ENCODE measurements at places on chromosomes 1 and 21.

- no peak for DNase-seq
Observed at GRCh38 chr1:201769072-201769471, 59.9 kb upstream of the IPO9 start.

- DNase-seq, result no peak
Observed at GRCh38 chr1:47323599-47324031, 9.7 kb upstream of the STIL start.

DNA sequence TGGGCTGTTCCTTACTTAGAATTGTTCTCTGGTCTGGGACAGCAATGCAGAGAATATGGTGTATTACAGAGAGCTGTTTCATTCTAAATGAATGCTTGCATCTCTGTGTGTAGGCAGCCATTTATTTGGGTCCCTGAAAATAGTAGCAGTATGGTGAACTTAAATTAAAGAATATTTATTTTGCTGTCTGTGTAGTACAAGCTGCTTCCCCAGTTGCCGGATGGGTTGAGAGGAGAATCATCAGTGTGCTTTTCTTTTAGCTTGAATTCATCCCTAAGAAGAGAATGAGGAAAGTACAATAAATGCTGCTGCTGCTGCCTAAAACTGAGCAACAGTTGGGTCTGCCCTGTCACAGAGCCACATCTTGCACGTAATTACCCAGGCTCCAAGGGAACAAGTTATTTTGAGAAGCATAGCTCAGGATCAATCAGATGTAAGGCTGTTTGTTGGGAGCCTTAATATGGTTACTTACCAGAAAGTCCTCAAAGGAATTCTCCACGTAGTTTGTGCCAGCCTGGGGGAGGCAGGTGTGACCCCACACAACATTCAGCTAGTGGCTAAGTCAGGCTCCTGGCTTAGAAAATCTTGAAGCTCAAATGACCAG, 16.6 kb downstream of the ACTN2 start:
- DNase-seq, result no peak

DNA sequence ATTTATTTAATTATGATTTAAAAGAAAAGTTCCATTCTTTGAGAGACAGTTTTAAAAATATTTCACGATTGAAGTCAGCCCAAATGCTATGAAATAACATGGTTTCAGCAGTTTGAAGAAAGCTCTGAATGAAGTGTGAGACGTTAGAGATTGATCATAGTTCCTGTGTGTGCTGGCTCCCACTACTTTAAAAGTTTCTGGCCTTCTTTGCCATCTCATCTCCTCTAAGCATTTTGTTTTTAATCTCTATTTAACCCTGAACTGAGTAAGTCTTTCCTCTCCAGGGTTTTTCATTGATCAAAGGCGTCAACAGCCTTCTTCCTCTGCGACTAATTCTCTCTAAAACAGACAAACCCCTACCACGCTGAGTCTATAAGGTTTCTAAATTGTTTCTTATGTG, 225.3 kb upstream of the B3GALT2 start:
- DNase-seq, result no peak

DNA sequence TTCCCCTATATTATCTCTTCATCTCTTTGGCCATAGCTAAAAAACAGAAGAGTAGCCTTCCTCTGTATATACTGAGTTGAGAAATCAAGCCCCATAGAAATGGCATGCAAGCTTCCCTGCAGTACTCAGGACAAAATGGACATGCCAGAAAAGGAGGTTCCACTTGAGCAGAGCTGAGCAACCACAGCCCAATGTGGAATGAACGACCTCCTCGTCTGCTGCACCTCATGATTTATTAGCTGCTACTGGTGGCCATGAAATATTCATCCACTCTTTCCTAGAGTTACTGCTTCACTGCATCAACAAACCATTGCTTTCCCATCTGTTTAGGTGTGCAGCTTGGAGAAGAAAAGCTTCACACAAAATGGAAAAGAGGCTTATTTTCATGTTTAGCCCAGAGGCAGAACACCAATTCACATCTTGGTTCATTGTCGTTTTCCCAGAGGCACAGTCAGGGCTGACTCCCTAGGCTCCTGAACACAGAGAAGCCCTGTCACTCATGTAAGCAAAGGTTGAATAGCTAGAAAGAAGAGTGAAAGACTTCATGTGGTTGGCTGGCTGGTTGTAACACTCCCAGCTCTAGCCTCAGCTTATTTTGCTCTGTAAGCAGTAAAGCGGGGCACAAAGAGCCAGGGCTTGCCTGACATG, 148.0 kb downstream of the TSEN15 start:
- DNase-seq, result no peak

DNA sequence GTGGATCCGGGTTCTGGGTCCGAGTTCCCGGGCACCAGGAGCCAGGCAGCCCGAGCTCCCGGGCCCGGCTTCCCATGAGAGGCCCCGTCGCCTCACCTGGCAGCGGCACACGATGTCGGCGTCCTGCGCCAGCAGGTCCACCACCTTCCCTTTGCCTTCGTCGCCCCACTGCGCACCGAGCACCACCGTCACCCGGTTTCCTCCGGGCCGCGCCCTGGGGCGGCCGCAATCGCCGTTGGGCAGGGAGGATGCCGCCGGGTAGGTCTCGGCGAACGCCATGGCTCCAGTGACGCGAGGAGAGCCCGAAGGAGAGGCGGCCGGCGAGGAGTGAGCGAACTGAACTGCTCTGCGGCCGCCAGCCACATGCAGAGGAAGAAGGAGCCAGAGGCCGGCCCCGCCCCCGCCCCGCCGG, at the start of gene ADSS2:
TSS of gene ADSS2 (minus strand) at position 371 of the 412 bp plus-strand sequence. CDS start at position 279, 92 bp downstream.
- DNase-seq, result no peak

DNA sequence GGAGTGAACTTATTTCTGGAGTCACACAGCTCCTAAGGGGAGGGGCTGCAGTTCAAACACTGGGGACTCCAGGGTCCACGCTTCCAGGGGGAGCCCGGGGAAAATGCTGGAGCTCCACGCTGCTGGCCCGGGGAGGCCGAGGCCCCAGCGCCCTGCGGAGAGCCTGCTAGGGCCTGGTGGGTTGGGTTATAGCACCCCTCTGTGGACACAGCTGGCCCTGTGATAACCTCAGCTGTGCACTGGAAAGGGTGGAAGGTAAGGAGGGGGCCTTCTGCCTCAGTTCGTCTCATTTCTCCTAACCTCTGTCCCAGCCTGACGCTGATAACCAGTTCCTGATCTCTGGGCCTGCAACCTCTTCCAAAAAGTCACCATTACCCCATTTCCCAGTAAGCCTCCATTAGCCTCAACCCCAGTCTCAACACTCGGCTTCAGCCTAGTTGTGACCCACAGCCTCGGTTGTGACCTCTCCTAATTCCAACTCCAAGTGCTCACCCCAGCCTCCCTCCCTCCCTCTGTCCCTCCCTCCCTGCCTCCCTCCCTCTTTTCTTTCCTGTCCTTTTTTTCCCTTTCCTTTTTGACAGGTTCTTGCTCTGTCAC, 7.1 kb downstream of the NBL1 start:
- no peak for DNase-seq

- DNase-seq, result peak; percentile 18
Observed at GRCh38 chr1:39788758-39789570, at the start of gene BMP8B. Gene BMP8B, minus strand, starts transcription at chr1:39788865. Its CDS starts 380 bp downstream, at chr1:39788485.

DNA sequence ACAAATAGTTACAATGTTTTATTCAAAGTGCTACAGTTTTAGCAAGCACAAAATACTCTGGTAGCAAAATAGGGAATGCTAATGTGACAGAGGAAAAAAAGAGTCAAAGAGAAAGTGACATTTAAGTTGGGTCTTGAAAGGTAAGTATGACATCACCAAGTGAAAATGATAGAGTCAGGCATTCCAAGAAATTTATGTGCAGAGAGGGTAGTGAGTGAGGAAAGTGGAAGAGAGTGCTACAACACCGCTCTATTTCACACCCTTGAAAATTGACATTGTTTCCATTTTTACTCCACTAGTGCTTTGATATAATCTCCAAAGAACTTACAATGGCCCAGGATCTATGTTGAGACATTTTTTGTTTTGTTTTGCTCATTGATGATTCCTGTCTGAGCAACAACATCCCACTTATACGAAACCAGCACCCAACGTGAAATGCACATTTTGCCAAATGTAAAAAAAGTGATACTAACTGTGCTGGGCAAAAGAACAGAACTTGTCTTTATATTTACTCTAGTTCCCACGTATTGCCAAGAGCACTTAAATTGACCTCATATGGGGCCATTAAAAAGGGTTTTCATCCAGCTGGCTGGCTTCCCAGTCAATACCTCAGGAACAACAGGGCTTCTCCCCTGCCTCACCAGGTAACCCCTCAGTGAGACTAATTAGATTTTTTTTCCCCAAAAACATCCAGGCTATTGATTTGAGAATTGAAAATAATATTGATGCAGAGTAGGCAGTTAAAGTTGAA, 206.3 kb upstream of the NR5A2 start:
- no peak for DNase-seq

GRCh38 chr1:7407980-7408770, 362.9 kb upstream of the VAMP3 start:
- no peak for DNase-seq

DNA sequence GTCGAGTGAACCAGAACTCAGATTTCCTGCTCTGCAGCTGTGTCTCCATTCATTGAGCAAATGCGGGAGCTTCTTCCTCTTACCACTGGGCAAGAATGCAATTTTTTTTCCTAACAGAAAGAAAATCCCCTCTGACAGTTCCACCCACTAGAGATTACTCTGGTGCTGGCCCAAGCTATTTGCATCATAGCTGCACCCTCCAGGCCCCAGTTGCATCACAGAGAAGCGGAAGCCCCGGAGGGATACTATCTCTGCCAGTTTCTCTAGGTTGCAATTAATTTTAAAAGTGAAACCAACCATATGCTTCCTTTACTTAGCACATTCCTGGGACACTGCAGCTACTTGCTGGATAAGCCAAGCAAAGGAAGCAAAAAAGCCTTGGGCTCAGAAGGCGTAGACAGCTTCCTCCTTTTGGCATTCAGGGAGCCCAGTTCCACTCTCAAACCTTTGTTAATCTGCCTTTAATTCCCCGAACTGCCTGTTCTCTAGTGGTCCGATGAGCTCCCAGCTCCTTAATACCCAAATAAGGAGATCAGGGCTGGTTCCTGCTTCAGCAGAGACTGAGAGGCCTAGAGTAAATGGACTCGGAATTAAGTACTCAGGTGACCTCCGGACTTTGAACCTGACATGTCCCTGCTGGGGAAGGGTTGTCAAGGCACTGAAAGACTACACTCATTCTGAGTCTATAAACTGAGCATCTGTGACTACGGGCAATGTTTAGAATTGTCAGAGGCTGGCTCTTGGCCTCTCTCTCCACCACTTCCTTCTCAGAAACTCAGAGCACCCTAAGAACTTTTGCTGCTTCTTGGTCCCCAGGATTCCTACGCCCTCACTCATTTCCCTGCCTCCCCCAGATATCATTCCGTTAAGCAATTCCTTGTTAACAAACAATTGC, 72.5 kb upstream of the TNFSF18 start:
- no peak for DNase-seq

DNA sequence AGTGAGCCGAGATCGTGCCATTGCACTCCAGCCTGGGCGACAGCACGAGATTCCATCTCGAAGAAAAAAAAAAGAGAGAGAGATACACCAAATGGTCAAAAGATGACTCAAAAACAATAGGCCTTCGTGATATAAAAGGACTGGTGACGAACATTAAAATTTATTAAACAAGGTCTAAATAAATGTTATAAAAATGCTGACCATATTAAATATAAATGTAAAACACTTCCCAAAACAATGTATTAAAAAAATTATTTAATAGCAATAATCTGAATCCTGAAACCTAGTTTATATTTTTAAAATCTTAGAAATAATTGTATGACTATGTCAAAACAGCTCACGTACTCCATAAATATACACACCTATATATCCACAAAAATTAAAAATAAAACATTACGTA, 247.6 kb downstream of the SETD4 start:
- no peak for DNase-seq

- no peak for DNase-seq
Observed at GRCh38 chr1:171743081-171743870, 1.4 kb upstream of the VAMP4 start.

- no peak for DNase-seq
Observed at GRCh38 chr1:199290186-199290585, 651.3 kb downstream of the PTPRC start.

DNA sequence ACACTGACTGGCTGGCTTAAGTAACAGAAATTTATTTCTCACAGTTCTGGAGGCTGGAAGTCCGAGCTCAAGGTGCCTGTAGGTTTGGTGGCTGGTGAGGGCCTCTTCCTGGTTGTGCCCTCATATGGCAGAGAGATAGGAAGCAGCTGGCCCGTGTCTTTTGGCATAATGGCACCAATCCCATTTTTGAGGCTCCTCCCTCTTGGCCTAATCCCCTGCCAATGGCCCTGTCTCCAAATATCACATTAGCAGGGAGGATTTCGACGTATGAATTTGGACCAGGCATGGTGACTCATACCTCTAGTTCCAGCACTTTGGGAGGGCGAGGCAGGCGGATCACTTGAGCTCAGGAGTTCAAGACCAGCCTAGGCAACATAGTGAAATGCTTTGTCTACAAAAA, 37.4 kb downstream of the AGPAT3 start:
- DNase-seq, result no peak

DNA sequence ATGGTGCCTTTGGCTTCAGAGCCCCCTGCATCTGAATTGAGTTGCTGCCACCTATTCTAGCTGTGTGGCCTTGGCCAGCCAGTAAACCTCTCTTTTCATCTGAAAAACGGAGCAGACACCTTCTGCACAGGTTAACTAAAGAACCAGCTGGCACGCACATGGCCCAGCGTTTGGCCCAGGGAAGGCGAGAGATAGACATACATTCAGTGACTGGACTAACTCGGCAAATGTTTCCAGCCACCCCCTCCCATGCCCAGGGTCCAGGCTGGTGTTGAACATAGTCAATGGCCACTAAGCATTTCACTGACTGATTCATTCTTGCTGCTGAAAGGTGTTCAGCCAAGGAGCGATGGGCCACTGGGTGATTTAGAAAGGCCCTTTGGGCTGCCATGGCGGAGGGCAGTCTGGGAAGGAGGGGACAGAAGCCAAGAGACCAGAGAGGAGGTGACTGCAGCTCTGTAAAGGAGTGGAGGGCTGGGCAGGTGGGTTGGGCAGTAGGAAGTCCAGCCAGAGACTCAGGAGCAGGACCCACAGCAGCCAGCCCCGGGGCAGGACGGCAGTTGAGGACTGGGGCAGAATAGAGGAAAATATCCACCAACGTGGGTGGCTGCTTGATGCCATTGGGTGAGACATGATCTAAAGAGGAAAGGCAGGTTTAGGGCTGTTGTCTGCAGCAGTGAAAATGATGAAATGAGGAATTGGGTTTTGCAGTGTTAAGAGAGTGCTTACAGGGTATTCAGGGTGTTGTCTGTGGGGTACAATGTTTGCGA, 184.3 kb downstream of the HIVEP3 start:
- DNase-seq, result no peak

- DNase-seq, result no peak
Observed at GRCh38 chr1:203888807-203889251, 27.4 kb downstream of the SNRPE start.

- DNase-seq, result no peak
Observed at GRCh38 chr1:209416039-209416438, 167.5 kb upstream of the CAMK1G start.

GRCh38 chr1:10829067-10829818, 32.8 kb upstream of the CASZ1 start:
- no peak for DNase-seq

GRCh38 chr1:107787299-107787698, 177.7 kb downstream of the VAV3 start:
- no peak for DNase-seq
